ENCODE measurements at places on chromosomes 4 and X. TPM values are rescaled to one million over a fixed set of nuclear protein-coding genes. Genes with fewer than 3 reads are reported as not detected.

TGIF2LX gene
- not detected for total RNA-seq

GAGE1 gene
- not detected for total RNA-seq

GAGE12C gene
- total RNA-seq = not detected

TEX13B gene
- total RNA-seq = not detected

NSD2 gene
- 84.7 TPM for total RNA-seq

CNKSR2 gene
- 0.99 TPM for total RNA-seq
